ENCODE measurements at places on chromosomes 1 and 21.
A peak's percentile ranks its signal among the peaks of the same experiment; 100 is the strongest.

DNA sequence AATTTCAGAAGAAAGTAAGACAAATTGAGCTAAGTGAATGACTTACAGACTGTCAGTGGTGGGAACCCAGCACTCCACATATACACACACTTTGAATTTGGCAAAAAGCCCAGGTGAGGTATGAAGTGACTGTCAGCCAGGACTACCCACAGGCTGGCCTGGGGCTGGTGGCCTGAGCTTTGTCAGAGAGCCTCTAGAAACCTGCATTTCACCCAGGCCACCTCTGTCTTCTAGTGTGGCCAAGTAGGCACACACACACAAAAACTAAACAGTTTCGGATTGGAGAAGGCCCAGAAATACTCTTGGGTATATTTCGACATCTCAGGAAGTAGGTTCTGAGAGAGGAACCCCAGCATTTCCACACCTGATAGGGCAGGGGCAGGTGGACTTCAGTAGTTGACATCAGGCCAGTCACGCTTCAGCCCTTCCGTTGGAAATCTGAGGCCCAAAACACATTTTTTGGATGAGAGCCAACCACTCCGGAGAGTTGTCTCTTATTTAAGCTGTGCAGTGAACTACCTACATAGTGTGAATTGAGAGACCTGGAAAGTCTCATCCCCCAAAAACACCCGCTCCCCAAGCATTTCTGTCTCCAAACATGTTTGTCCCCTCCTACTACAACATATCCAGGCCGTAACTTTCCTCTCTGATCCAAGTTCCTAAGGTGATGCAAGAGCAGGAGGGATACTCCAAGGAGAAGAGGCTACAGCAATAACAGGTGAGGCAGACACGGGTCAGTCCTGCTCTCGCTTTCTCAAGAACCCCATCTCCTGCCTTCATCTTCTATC is 167.2 kb upstream of the PROX1 start:
- DNase-seq: no peak

GRCh38 chr1:156866249-156866909 is 5.7 kb downstream of the NTRK1 start:
- DNase-seq: peak; percentile 15

DNA sequence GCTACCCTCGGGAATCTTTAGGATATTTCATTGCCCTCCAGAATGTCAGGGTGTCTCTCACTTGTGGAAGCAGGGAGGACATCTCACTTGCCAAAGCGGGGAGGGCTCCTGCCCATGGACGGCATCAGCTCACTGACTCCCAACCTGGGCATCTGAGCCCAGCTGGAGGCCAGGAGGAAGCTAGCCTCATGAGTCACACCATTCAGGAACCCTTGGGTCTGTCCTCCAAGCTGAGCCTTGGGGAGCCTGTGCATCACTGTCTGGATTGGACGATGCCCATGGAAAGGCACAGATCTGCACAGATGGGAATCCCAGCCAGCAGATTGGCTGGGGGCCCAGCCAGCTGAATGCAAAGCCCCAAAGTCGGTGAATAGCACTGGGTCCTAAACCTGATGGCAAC is 25.2 kb downstream of the WNT3A start:
- no peak for DNase-seq

- no peak for DNase-seq
Observed at GRCh38 chr1:2925918-2926317, 95.3 kb upstream of the ACTRT2 start.

DNA sequence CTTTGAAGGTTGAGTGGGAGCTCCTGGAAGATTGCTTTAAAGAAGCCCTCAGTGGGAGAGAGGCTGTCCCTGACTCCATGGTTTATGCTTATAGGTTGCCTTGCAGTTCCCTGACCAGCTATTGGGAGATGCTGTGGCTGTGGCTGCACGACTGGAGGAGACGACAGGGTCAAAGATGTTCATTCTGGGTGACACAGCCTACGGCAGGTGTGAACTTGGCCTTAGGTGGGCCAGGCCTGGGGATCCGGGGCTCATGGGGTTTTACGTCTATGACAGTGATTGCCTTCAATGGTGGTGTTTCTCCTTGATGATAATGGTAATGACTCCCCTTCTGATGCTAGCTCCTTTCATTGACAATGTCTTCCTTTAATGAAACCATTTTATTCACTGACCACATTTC is 692 bp downstream of the DPH2 start:
- DNase-seq: no peak

GRCh38 chr1:234927312-234927970 is 201.2 kb downstream of the TOMM20 start:
- no peak for DNase-seq

DNA sequence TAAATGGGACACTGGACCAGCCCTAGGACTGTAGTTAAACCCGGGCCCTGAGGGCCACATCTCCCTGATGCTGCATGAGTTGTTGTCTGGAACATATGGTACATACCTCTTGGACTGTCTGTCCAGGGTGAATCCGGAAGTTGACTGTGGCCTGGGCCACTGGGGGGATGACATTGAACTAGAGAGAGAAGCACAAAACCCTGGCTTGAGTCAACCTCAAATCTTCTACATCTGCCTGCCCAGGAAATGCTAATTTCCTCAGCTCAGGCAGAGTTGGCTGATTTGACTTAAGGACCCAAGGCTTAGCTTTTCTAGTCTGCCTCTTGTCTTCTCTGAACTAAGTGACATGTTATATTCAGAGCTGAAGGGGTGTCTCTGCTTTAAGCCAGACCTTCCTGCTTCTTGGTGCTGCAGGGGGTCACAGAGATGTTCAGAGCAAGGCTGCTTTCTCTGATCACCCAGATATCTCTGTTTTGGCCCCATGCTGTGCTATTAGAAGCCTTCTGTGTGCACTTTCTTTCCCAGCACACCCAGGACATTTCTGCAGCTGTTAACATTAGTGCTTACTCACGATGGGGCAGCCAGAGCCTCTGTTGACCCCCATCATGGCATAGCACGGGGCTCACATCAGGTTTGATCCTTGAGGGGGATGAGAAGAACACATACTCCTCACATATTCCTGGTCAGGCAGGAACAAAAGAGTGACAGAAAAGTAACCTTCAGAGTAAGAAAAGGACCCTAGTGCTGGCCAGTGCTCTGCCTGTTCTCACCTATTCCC is 9.6 kb downstream of the PM20D1 start:
- DNase-seq: no peak

DNA sequence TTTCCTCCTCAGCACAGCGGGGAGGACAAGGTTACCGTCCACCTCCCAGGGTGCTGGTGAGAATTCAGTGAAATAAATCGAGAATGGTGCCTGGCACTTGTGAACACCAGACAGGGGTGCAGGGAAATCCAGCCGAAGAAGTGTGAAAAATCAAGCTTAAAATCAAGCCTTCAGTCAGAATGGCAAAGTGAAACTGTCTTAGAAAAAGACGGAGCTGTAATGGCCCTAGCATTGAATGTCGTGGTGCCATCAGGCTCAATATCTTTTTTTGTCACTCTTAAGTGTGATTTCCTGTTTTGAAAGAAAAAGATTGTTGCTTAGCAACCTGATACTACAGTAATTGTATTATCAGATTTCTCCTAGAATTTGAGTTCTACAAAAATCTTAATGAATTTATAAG is 22.1 kb downstream of the EDARADD start:
- no peak for DNase-seq

GRCh38 chr1:25819491-25820246 is at the start of gene MTFR1L:
MTFR1L (plus strand) TSS chr1:25819954; CDS start chr1:25823105, 3,151 bp downstream.
- DNase-seq: peak; percentile 93

DNA sequence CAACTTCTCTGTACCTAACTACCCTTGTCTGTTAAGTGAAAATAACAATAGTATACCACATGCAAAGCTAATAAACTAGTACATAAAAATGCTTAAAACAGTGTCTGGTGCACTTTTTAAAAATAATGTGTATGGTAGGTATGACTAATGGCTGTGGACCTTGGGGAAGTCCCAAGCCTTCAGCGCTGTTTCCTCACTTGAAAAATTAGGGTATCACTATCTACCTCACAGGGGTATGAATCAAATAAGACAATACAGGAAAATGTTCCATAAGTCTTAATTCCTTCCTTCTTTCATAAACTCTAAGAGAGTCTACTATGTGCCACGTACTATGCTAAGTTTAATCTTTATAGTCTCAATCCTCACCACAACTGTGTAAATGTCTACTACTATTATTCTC is 32.0 kb downstream of the EGLN1 start:
- no peak for DNase-seq

DNA sequence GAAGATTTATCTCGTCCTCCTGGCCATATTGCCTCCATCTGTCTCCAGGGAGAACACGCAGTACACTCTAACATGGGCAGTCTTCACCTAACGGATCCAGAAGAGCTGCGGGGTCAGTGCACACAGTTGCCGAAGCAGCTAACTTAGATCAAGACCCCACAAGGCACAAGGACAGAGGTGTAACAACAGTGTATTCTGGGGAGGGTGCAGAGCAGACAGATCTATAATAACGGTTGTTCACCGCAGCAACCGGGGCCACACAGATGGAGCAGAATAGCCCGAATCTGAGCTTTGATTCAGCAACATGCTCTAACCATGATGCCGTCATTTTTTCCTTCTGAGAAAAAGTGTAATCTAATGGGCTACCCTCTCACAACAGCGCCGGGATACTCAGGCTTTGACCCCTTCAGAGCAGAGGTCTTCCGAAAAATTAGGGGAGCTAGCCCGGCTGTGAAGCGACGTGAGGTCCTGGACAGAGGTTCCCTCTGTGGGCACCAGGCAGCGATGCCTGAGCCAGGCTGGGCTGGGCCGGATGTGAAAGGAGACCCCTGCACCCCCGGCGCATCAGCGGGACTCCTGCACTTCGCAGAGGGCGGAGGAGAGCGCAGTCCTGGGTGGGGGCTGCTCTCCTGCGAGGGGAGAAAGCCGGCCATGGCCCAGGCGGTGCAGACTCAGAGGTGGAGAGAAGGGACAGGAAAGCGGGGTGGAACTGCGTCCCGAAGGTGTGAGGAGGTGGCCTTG is 57.5 kb downstream of the BCL9 start:
- peak; percentile 36 for DNase-seq

DNA sequence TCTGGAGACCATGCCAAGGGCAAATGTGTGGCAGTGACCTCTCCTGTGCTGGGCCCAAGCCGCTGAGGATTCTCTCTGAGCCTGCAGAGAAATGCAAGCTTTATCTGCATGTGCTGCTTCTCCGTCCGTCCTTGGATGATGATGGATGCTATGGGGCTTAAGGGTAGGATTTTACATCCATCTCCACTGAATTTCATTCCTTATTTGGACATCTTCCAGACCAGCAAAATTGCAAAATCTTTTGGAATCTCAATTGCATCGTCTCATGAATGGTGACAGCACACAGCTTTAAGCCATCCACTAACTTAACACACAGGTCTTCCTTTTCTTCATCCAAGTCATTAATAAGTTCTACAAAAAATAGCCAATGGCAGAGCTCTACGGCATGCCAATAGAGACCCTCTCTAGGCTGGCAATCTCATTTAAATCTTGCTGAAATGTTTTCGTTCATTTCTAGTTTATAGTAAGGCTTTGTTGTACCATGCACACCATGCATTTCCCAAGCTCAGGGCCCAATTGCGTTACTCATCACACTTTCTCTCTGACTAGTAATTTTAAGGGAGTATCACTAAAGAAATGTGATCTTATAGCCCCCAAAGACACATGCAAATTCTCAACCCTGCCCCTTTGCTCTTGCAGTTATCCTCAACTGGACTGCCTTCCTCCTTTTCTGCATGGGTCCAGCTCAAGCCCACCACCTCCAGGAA is 11.1 kb downstream of the BATF3 start:
- no peak for DNase-seq

GRCh38 chr1:7227654-7228053 is 442.4 kb downstream of the CAMTA1 start:
- DNase-seq: no peak

DNA sequence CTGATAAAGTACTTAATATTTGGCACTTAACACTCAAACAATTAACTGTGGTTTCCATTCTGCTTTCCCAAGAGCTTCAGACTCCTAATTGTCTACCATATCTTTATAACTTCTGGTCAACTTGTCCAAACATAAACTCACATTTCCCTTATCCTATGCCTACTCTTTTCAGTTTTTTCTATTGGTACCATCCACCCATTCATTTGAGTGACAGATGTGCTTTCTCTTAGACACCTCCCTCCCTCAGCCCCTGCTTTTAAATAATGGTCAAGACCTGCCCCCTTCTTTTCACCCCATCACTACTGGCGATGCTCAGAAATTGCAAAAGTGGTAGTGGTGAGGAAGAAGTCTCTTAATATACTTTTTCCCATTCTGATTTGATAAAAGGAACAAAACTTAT is 5.5 kb downstream of the SLC16A4 start:
- DNase-seq: no peak

DNA sequence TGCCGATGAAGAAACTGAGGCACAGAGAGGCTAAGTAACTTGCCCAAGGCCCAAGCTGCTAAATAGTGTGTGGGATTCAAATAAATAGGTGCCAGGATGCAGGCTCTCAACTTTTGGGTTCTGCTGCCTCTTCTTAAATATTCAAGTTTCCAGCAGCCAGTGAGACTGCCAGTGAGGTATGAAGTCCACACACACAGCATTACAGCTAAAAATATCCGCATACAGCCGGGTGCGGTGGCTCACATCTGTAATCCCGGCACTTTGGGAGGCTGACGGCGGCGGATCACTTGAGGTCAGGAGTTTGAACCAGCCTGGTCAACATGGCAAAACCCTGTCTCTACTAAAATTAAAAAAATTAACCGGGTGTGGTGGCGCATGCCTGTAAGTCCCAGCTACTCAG is 78.4 kb upstream of the DIRAS3 start:
- DNase-seq: no peak

DNA sequence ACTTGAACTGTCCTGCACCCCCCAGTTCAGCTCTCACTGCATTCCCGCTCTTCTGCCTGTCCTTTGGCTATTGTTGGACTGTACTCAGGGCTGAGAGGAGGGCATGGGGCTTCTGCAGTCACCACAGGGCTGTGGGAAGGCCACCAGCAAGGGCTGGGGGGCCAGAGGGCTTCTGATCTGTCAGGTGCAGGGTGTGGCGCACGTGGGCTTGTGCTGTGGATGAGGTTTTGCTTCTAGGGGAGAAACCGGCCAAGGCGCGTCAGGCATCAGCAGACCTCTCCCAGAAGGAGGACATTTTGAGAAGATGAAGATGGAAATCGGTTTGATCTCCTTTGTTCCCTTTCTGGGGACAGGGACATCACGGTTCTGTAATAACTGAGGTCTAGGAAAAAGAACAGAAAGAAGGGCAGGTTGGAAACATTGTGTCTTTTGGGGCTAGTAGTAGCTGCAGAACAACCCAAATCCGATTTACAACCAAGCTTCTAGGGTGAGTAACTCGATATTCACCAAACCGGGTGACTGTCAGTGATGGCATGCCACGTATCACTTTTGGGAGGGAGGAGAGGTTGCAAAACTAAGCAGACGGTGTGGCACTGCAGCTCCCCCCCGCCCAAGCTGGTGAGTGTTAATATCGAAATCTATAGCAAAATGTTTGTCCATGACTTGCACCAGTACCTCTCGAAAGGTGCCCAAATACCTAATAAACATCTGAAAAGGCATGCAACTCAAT is 40.9 kb downstream of the AGPAT3 start:
- no peak for DNase-seq

- no peak for DNase-seq
Observed at GRCh38 chr1:14363707-14364413, 234.6 kb upstream of the KAZN start.

GRCh38 chr1:235516862-235517446 is 12.7 kb upstream of the B3GALNT2 start:
- no peak for DNase-seq
